ENCODE measurements at places on chromosomes 4 and X.

DNA sequence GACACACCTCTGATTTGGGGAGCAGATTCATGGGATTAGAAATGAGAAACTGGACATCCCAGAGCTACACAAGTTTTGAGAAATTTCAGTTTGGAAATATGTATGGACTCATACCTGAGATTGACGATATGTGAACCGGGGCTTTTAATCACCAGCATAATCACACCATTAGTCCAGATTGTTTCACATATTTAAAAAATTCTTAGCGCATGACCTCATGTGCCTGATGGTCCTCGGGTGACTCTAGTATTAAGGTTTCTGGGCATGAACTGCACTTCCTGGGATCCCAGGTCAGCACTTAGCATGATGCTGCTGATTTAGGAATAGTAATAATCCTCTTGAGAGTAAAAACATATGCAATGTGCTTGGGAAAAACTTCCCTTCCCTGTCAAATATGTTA lies 91.9 kb upstream of the BCOR start:
- DNase-seq, result no peak

DNA sequence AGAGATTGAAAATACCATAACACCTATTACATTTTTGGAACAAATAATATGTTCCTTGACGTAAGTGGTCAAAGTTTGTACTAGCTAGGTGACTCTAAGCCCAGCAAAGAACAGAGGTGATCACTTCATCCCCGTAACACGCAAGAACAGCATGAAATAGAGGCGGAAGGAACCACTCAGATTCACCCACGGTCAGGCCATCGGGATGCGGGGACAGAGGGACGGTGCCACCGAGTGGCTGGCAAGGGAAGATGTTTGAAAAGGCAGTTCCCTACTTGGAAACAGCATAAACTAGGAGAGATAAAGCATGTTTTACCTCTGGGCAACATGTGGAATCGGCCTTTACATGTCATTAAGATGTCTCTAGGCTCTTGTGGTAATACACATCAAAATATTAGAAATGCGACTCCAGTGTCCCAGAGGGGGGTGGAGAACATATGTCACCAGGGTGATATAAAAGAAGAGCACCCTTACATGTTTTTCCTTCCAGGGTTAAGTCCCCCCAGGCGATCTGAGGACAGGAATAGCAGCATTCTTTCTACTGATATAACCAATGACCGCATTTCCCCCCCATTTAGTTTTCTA lies 84.0 kb downstream of the PHKA2 start:
- DNase-seq, result no peak

DNA sequence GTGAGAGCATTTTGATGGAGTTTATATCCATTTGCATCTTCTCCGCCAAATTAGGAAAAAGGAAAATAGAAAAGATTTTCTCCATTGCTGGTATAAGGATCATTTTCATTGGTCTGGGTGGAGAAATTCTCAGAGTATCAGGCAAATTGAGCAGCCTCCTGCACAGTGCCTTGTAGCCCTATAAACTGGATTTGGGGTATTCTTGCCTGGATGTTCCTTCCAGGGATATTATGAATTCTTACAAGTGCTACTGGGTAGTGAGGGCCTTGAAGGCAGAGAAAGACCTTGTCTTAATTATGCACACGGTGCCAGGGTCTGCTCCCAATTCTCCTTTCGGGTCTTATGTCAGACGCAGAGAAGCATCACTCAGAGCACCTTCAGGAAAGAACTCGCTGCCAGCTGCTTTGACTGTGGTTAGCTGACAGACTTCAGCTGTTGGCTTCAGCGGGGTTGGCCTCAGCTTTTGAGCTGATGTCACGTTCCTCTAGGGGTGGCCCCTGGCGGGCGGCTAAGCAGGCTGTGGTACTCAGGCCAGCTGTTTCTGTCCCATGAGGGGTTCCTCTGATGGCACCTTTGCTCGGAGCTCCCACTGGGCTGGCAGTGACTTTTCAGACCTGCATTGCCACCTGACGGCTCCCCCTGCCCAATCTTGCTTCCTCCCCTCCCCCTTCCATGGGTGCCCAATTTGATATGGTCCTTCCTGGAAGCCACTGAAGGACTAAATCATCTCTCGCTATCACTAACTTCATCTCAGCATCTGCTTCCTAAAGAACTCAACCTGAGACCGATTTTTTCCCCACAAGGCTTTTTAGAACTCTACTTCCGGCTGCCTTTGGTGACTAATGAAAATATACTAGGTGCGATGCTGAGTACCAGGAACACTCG lies 519.5 kb downstream of the BCOR start:
- DNase-seq, result no peak

GRCh38 chrX:12480956-12481355 lies 310.3 kb upstream of the PRPS2 start:
- DNase-seq, result no peak

- DNase-seq, result no peak
Observed at GRCh38 chrX:121132675-121133074, 85.3 kb downstream of the GLUD2 start.

GRCh38 chr4:25663781-25664180 lies 8.1 kb downstream of the SLC34A2 start:
- DNase-seq, result no peak

GRCh38 chr4:73764513-73764912 lies 24.1 kb downstream of the CXCL8 start:
- no peak for DNase-seq

- DNase-seq, result no peak
Observed at GRCh38 chrX:116499780-116500179, 37.0 kb upstream of the CT83 start.
